Thyroid gland (tissue), 4 donors: ENCODE measurements at places on chromosomes 2 and 18. TPM values are rescaled to one million over a fixed set of nuclear protein-coding genes. Genes with fewer than 3 reads are reported as not detected.
A peak's percentile ranks its signal among the peaks of the same experiment; 100 is the strongest.

DNA sequence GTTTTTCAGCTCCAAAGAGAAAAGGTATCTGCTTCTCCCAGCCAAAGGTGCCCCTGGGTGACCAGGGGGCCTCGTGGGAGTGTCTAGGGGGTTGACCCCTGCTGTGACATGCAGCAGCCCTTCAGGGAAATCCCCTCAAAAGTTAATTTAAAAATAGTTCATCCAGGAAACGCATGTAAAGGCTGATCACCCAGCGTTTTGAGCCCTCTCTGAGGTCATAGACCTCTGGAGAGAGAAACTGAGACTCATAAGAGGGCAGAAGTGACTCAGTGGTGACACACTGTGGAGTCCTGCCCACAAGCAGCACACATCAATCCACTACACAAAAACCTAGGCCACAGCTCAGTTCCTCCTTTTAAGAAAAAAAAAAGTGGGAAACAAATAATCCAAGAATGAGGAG, 11.9 kb downstream of the GAL3ST2 start:
- H3K4me3 ChIP-seq = no peak overlapping the region
- H3K4me1 ChIP-seq = no peaks in the 10 kb centered on the region
- no peaks in the 10 kb centered on the region for H3K36me3 ChIP-seq
- no peak for DNase-seq
- H3K27ac ChIP-seq = no peak overlapping the region

GRCh38 chr2:155708071-155708470, 624.5 kb downstream of the NR4A2 start:
- H3K27me3 ChIP-seq = no peaks in the 10 kb centered on the region
- H3K36me3 ChIP-seq = no peaks in the 10 kb centered on the region
- DNase-seq = no peak
- no peak overlapping the region for H3K27ac ChIP-seq
- no peak overlapping the region for H3K4me3 ChIP-seq

GRCh38 chr2:226030788-226031646, 631.5 kb downstream of the NYAP2 start:
- DNase-seq = peak; percentile 76
- H3K27me3 ChIP-seq = no peaks in the 10 kb centered on the region
- H3K4me1 ChIP-seq = no peaks in the 10 kb centered on the region
- H3K4me3 ChIP-seq = peak overlapping the region; percentile 32

DNA sequence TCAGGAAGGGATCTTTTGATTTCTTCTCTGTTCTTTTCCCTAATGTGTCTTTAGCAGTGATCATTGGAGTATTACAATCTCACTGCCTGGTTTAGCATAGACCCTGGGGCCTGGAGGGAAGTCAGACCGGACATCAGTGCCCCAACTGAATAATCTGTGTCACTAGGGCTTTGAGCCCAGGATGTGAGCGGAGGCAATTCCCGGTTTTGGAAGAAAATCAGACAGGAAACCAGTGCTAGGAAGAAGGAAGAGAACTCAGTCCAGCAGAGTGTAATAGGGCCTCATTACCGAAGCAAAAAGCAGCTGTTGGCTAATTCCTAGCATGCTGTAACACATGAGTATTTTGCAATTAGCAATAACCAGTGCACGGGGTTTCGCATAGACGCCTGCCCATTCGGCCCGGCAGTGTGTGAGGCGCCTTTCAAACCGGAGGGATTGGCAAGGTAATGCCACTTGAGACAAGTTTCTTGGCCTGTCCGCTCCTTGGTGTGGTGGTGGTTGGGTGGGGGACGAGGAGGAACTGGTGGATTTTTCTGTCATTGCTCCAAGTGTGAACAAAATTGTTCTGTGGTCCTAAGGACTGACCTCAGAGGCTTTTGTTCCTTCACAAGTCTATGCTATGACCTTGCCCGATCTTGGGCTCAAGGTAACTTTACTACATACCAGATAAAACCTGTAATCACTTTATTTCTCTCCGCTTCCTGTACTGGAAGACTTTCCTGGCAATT, 2.8 kb downstream of the FOSL2 start:
- no peaks in the 10 kb centered on the region for H3K36me3 ChIP-seq
- no peaks in the 10 kb centered on the region for H3K27me3 ChIP-seq
- DNase-seq = peak; percentile 64
- H3K27ac ChIP-seq = peak overlapping the region; percentile 100
- peaks cover 34% of the 10 kb centered on the region for H3K4me1 ChIP-seq

The RALB gene
- 47.3 TPM for total RNA-seq

The LHCGR gene
- 0.94 TPM for total RNA-seq

The TTC39C gene
- 25.4 TPM for total RNA-seq

The CTNNA2 gene
- 0.44 TPM for total RNA-seq

The IL1RL1 gene
- total RNA-seq = 5.0 TPM
